ENCODE measurements at places on chromosomes 5 and 9.

DNA sequence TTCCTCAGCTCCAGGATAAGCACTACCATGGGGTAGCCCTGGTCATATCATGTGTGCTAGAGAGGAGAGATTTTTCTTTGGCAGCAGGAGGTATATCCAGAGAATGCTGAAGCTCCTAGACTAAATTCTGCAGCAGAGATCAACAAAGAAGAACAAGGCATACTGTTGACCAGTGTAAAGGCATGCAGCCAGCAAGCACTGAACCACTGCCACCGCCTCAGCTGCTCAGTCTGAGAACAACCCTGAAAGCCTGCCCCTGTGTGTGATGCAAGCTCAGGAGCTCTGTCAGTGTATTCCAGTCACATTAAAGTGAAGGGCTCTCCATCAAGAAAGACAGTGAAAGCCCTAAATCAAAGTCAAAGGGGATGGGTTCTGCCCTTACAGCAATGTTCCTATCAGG is 439.5 kb upstream of the CD180 start:
- no peak for DNase-seq

- DNase-seq = no peak
These were observed 98.3 kb downstream of the WDR70 start for GRCh38 chr5:37477426-37477825.

- DNase-seq = no peak
These were observed 216.9 kb upstream of the ZNF608 start for GRCh38 chr5:124963236-124963919.

DNA sequence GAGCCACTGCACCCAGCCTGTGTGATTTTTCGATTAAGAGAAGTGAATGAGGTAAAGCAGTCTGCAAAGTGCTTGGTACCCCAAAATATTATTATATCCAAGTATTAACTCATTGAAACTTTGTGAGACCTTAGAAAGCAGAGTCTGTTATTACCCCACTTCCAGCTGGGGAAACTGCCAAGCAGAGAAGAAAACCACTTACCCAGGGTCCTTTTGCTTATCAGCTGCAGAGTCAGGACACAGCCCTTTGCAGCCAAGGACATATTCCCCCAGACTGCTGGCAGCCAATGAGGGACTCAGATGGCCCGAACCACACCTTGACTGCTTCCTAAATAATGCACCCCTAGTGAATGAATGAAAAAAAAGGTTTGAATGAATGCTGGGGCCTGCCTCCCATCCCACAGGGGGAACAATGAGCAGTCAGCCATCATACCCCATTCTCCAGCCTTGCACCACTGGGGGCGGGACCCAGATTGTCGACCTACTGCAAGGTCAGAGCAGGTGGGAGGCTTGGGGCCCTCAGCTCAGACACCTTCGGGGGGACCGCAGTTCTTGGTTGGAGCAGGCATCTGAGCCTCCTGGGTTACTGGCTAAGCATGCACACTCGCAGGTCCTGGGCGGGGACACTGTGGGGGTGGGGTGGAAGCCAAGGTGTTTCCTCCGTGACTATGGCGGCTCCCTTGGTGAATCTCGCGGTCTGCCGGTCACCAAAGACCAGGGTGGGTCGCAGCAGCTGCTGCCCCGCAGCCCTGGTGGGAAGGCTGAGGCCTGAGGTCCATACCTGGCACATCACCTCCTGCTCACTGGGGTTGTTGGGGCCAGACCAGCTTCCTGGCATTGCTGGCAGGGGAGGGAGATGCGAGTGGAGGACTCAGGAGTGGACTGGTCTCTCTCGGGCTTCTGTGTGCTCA is 29.7 kb downstream of the PRRT1B start:
- DNase-seq = no peak

GRCh38 chr9:114117996-114118830 is 19.1 kb upstream of the KIF12 start:
- DNase-seq = no peak

DNA sequence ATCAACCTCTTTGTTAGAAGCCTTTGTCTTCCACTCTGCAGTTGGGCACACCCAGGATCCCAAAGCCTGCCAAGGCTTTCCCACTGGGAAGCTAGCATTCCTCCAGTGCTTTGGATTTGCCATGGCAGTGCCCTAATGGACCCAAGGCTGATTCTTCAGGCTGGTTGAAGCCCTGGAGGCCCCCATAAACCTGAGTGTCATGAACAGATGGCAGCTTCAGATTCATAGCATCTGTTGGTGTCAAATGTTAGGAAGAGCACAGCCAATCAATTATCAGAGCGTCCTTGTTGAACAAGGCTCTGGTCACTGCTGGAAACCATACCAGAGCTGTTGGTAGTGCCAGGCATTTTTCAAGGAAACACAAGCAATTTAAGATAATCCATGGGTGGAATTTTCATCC is 241.1 kb upstream of the KLF4 start:
- DNase-seq = no peak

DNA sequence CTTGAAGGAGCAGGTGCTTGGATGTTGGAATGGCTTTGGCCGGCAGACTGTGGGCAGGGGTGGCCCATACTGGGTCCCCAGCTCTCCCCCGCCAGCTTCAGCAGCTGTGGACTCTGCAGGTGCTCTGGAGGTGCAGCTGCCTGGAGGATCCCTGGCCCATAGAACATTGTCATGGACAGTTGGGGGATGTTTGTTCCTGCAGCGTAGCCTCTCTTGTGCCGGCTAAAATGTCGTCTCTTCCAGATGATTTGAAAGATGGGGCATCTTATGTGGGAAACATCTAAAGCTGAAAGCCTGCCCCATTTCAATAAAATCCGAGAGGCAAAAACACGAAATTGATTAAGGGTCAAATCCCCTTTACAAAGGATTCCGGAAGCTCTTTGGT is 13.5 kb upstream of the SLC6A19 start:
- no peak for DNase-seq

All from activated T-cell treated with anti-CD3 and anti-CD28 coated beads, Interleukin-2, amount 50 U/mL, for 24 hours (primary cell).